ENCODE measurements at places on chromosomes 2 and 18.

- no peak overlapping the region for H3K4me3 ChIP-seq
- H3K36me3 ChIP-seq: no peaks in the 10 kb centered on the region
- H3K4me1 ChIP-seq: no peaks in the 10 kb centered on the region
- no peaks in the 10 kb centered on the region for H3K27me3 ChIP-seq
- no peak for DNase-seq
- no peak overlapping the region for H3K27ac ChIP-seq
These were observed 147.8 kb downstream of the PMAIP1 start for GRCh38 chr18:60047556-60047955.

DNA sequence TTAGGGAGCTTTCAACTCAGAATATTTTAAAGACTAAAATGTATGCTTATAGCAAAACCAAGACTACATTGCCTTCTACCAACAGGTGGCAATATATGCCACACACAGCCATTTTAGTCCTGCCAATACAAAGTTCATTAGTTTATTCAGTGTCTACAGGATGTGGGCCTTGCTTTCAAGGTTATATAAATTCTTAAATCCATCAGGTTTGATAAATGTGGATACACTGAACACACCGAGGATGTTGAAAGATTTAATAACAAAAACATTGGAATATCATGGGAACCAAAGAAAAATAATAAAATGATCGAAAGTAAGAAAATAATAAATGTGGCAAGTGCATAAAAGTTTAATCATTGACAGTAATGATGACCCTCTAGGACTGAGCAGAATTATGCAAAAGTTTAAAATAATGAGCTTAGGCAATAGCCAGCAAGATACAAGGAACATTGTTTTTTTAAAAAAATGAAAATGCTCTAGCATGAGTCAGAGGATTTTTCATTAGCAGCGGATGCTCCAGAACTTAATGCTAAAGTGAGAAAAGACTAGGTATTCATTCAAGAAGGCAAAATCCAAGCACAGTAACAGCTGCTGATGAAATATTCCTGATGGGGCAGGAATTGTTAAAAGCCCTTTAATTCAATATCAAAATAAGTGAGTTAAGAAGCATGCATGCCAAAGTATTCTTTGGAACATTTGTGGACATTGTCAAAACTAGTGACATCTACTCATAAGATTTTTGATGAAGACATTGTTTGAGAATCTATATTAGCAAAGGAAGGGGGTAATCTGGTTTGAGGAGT lies 14.2 kb downstream of the SCN9A start:
- no peaks in the 10 kb centered on the region for H3K27me3 ChIP-seq
- no peak overlapping the region for H3K27ac ChIP-seq
- H3K36me3 ChIP-seq: no peaks in the 10 kb centered on the region
- no peaks in the 10 kb centered on the region for H3K4me1 ChIP-seq
- H3K4me3 ChIP-seq: no peak overlapping the region

GRCh38 chr2:62974999-62975398 lies 75.6 kb upstream of the OTX1 start:
- no peak for DNase-seq
- peaks cover under 1% of the 10 kb centered on the region for H3K36me3 ChIP-seq
- H3K27me3 ChIP-seq: no peaks in the 10 kb centered on the region
- H3K27ac ChIP-seq: no peak overlapping the region

GRCh38 chr2:444937-445884 lies 157.3 kb upstream of the ALKAL2 start:
- H3K27me3 ChIP-seq: no peaks in the 10 kb centered on the region
- H3K36me3 ChIP-seq: no peaks in the 10 kb centered on the region
- H3K27ac ChIP-seq: no peak overlapping the region
- no peak for DNase-seq

GRCh38 chr2:179861416-179862067 lies at the start of gene ZNF385B:
ZNF385B (minus strand) TSS chr2:179861612.
- peaks cover 10% of the 10 kb centered on the region for H3K4me1 ChIP-seq
- DNase-seq: peak; percentile 84
- H3K4me3 ChIP-seq: peak within 1 kb of the TSS; percentile 42
- peak within 1 kb of the TSS; percentile 31 for H3K27ac ChIP-seq
- H3K27me3 ChIP-seq: peaks cover 12% of the 10 kb centered on the region

DNA sequence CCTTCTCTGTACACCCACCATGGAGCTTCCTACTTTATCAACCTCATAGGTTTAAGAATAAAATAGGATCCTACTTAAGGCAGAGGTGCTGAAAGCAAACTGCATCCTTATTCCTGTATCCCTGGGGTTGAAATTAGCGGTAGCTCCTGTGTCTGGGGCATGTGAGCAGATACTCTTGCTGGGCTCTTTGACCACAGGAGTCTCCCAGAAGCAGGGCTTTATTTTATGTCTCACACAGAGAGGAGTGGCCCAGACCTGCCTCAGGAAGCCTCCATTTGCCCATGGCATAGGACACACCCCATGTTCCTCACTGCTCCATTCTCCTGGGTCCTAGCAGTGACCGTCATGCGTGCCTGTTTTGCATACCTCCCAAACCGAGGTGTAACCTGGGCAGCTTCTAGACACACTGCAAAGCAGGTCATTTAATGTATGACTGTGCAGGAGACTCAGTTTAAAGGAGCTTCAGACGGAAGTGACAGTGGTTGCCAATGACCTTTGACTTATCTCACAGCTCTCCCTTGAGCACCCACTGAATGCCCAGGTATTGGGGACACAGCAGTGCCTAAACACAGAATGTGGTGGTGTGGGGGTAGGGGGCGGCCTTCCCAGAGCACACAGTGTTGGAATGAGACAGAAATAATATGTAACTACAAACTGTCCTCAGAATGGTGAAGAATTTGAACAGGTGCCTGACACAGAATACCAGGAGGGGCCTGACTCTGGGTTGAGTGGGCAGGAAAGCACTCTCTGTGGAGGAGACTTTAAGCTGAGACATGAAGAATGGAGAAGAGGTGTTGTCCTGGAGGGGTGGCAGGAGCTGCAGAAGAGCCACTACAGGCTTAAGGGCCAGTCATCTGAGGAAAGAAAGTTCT lies 3.7 kb downstream of the TMEM37 start:
- peak overlapping the region; percentile 88 for H3K27ac ChIP-seq
- H3K4me3 ChIP-seq: no peak overlapping the region
- no peaks in the 10 kb centered on the region for H3K36me3 ChIP-seq
- H3K4me1 ChIP-seq: peaks cover 32% of the 10 kb centered on the region
- no peak for DNase-seq

DNA sequence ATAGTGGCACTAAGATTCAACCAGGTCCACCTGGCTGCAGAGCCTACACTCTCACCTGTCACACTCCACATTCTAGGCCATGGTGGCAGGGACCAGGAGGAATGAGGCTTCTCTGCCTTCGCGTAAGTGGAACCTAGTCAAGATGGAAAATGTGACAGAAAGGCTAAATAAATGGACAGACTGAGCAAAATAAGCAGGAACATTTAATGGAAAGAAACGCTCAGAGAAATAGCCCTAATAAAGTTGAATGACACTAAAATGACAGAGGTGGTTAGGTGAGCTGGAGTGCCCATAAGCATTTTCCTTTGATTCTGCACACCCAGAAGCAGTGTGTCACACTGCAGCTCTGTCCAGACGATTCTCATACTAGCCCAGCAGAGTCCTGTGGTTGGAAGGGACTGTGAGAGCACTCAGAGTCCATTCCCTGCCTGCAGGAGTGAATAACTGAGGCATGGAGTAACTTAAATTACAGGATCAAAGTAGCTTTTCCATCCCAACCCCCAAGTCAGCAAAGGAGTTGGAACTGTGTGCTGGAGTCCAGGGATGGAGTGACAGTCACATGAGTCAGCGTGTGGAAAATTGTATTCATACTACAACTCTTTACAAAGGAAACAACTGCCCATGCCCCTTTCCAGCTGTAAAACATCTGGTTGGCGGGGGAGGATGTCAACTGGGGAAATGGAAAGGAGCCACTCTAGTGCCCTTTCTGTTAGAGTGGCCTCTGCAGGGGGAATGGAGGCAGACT lies 105.4 kb upstream of the LGALSL start:
- H3K4me1 ChIP-seq: no peaks in the 10 kb centered on the region
- no peak for DNase-seq
- H3K36me3 ChIP-seq: no peaks in the 10 kb centered on the region
- H3K27me3 ChIP-seq: no peaks in the 10 kb centered on the region
- no peak overlapping the region for H3K27ac ChIP-seq
- H3K4me3 ChIP-seq: no peak overlapping the region

- no peaks in the 10 kb centered on the region for H3K27me3 ChIP-seq
- H3K4me1 ChIP-seq: peaks cover 11% of the 10 kb centered on the region
- H3K36me3 ChIP-seq: no peaks in the 10 kb centered on the region
- DNase-seq: no peak
- H3K27ac ChIP-seq: no peak overlapping the region
These were observed 33.7 kb downstream of the FASTKD2 start for GRCh38 chr2:206799083-206799482.

DNA sequence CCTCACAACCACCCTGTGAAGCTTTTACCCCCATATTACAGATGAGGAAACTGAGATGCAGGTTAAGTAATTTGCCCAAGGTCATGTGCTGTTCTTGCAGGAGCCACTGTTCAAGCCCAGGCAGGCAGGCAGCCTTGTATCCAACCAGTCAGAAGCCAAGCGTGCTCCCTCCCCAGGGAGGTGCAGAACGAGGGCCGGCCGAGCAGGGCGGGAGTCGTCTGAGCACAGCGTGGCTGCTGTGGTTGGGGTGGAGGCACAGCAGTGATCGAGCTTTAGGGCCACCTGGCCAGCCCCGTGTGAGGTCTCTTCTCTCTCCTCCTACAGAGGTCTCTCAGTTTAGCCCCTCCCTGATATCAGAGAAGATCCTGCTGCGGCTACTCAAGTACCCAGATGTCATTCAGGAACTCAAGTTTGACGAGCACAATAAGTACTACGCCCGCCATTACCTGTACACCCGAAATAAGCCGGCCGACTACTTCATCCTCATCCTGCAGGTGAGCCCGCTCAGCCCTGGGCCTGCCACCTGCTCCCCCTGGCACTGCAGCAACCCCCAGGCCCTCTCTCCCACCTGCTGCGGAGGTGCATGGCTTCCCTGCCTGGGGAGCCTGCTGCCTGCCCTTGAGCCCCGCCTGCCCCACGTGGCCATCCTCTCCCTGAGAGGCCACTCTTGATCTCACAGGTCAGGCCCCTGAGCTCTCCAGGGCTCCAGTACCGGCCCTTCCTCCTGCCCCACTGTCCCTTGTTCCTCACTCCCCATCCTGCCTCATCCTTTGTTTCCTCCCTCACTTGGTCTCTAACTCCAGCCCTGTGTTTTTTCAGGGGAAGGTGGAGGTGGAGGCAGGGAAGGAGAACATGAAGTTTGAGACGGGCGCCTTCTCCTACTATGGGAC lies 17.1 kb upstream of the CNNM3 start:
- H3K27me3 ChIP-seq: no peaks in the 10 kb centered on the region
- no peak overlapping the region for H3K27ac ChIP-seq
- peaks cover 7% of the 10 kb centered on the region for H3K4me1 ChIP-seq

- H3K27me3 ChIP-seq: peaks cover 86% of the 10 kb centered on the region
- H3K4me3 ChIP-seq: no peak overlapping the region
- DNase-seq: no peak
- peaks cover 31% of the 10 kb centered on the region for H3K4me1 ChIP-seq
These were observed 10.6 kb upstream of the PAX3 start for GRCh38 chr2:222309361-222309760.

DNA sequence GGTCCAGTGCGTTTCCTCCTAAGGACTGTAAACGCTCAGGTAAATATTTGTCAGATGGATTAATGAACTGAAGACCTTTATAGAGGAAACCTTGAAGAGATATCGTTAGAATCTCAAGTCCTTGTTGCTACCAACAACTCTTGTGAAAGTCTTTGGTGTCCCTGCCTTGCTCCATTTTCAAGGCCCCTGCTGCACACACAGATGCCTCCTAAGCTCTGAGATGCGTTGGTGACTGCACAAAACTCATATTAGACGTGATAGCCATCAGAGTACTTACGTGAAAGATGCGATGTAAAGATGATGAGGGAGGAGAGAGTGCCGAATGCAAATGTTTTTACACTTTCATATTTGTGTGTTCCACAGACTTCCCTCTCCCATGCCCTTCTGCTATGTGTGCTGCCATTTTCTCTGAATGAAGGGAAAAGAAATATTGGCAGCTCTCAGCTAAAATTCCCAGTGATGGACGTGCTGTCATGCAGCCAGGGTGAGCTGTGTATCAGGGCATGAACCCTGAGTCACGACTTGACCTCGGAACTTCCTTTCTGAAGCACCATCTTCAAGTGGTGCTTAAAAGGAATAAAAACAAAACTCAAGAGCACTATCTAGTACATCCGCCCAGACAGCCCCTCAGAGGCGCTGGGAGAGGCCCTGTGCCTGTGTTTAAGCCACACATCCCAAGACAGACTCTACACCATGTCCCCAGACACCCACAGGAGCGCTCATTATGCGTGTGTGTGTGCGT lies 117.4 kb downstream of the FAM210A start:
- H3K27ac ChIP-seq: no peak overlapping the region
- H3K36me3 ChIP-seq: no peaks in the 10 kb centered on the region
- H3K4me1 ChIP-seq: peaks cover 31% of the 10 kb centered on the region
- no peaks in the 10 kb centered on the region for H3K27me3 ChIP-seq

DNA sequence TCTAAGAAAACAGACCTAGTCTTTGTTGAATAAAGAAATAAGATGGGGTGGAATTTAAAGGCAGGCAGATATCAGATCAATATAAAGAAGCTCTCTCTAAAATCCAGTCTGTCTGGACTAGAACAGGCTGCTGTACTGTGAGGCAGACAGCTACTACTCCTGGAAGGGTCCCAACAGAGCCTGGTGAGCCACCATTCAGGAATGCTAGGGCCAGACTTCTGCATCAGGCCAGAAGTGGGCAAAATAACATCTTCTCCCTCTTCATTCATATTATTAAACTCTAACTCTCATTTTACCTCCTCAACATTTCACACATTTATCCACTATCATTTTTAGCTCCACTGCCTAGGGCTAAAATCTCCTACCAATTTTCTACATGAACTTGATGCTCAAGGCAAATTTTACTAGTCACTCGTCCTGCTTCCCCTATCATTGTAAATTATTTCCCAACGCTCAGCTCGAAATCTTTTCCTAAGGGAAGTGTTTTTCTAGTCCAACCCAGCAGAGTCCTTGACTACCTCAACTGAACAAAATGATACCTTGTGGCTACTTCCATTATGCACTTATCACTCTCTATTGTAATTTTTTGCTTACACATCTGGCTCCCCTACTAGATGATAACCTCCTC lies 45.2 kb upstream of the GLS start:
- H3K36me3 ChIP-seq: no peaks in the 10 kb centered on the region
- H3K4me1 ChIP-seq: no peaks in the 10 kb centered on the region
- no peak for DNase-seq
- H3K27me3 ChIP-seq: no peaks in the 10 kb centered on the region
- no peak overlapping the region for H3K4me3 ChIP-seq
- H3K27ac ChIP-seq: no peak overlapping the region

- H3K4me3 ChIP-seq: no peak overlapping the region
- no peaks in the 10 kb centered on the region for H3K27me3 ChIP-seq
- no peaks in the 10 kb centered on the region for H3K4me1 ChIP-seq
- H3K36me3 ChIP-seq: no peaks in the 10 kb centered on the region
- H3K27ac ChIP-seq: no peak overlapping the region
These were observed 50.0 kb downstream of the RHBDD1 start for GRCh38 chr2:226885769-226886435.

- peaks cover 8% of the 10 kb centered on the region for H3K27me3 ChIP-seq
- H3K4me1 ChIP-seq: no peaks in the 10 kb centered on the region
- H3K4me3 ChIP-seq: no peak overlapping the region
These were observed 44.4 kb downstream of the FBLN7 start for GRCh38 chr2:112182581-112183034.
